ENCODE measurements at places on chromosomes 12 and 14.

GRCh38 chr12:28872654-28873268, 276.3 kb upstream of the FAR2 start:
- DNase-seq = no peak

DNA sequence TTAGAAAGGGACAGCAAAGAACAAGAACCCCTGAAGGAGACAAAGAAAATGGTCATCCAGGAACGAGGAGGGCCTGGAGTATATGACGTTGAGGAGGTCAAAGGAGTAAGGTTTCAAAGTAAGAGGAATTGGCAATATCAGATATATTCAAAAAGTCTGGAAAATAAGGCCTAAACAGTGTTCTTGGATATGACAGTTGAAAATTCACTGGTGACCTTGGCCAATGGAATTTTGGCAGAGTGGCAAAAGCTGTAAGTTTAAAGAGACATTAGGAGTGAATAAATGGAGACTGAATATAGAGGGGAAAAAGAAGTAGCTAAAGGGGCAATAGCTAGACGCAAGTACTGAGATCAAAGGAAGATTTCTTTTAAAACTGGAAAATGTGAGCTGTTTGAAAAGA, 4.1 kb upstream of the ACTN1 start:
- DNase-seq = no peak

DNA sequence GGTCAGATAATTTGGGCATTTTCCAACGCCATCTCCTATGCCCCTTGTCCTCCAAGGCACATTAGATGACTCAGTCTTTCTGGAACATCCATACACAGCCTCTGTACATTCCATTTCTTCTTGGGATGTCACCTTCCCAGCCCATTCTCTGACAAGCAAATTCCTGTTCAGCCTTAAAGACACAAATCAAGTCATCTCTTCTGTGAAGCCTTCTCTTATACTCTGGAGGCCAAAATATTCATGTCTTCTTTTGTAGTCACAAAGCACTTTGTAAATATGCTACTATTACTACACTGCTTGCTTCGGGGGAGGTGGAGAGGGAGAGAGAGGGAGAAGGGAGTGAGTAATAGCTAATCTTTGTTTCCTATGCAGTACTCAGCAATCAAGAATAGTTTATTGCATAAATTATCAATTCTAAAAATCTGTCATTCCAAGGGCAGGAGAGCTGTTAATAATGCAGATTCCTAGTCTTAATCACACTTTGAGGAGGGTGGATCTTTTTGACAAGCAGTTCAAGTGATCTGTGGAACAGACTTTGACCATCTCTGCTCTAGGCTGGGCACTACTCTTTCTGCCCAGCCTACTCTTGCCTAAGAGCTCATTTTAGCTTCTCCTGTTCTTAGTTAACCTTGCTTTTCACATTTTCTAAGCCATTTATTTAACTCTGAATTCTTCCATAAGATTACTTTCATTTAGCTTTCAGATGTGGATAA, 27.9 kb downstream of the KCNMB4 start:
- no peak for DNase-seq

DNA sequence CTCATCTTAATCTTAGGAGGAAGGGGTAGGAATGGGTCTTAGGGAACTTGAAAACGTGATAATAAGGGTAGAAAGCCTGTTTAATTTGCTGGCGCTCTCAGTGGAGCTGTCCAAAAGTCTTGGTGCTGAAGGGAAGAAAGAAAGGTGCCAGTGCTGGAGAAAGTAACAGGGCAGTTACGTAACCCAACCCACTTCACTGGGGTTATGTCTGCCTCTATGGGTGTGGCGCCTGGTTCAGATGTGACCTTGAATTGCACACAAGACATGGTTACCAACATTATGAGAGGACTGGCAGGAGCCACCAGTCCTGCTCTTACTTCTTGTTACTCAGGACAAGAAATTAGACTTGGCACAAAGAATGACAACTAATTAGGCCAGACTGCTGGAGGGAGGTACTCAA, 18.6 kb upstream of the GPATCH2L start:
- no peak for DNase-seq

Measured in left hindlimb (tissue), 1 donor.